ENCODE measurements at places on chromosomes 6 and 20.

DNA sequence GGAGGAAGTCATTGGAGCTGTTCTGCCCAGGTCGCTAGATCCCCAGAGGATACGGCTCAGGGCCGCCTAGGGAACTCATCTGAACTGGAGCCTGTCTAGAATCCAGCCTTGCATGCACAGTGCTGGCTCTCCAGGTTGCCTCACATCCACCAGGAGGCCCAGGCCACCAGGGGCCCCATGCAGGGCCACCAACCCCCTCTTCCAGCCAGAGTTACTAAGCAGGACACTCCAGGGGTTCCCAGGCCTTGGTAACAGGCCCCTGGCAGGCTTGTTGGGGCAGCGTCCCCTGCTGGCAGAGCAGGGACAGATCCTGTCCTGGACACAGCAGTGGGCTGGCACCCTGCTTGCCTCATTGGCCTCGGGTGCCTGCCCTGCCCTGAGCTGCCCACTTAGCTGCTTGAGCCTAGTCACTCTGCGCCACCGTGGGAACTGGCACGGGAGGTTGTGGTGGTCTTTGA is 35.3 kb downstream of the EFCAB8 start:
- DNase-seq: peak; percentile 41

- peak; percentile 26 for DNase-seq
Measured at GRCh38 chr20:44489931-44490330, 14.3 kb downstream of the TTPAL start.

DNA sequence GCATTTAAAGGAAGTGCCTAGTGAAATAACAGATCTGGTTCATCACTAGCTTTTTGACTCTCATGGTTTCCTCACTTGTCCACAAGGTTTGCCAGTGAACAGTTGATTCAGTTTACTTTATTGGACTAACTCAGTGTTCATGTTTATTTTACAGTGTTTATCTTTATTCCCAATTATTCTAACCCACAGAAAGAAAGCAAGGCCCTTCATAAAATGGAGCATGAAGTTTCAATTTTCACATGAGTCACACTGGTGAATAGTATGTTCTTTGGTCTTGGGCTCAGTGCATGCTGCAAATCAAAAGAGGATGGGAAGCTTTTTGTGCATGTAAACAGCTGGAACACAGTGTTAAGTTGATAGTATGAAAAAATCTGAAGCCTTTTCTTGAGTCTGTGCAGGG is 217.6 kb upstream of the HDDC2 start:
- no peak for DNase-seq

DNA sequence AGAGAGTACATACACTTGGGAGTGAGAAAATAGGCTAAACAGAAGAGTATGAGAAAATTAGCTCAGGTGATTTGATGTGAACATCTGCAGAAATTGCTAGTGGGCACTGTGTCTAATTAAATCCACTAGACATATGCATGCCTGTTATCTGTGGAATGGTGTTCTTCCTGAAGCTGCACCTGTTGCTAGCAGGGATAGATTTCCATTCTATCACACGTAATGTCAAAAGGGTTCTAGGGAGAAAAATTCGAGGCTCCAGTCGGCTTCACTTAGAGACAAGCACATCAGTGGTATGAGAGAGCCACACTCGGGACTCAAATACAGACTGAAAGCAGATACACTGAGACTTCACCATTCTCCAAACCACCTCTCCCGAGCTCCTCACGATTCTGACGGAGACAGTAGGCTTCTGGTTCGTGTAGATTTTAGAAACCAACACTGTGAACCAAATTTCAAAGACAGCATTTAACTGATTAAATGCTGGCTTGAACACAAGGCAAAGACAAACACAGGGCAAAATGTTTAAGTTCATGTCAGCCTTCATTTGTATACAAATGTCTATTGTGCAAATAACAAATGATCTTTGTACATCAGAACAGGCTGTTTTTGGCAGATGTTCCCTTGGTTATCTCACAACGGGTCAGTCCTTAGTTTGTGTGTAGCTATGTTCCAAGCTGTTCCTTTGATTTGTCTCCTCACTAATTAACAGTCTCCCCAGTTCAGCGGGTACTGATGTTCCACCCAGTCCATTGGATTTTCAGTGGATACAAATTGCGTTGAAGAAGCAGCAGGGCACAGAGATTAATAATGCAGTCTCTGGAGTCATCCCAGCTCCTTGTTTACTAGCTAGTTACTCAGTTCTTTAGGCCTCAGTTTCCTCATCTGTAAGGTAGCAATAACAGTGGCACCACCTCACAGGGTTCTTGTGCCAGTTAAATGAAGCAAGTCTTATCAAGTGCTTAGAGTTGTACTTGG is 131.0 kb upstream of the IFNGR1 start:
- DNase-seq: no peak

- no peak for DNase-seq
Measured at GRCh38 chr6:110815015-110815410, 256 bp downstream of the CDK19 start.

GRCh38 chr20:40168981-40169620 is 519.9 kb downstream of the MAFB start:
- DNase-seq: no peak

GRCh38 chr6:38688579-38689087 is 14.3 kb downstream of the GLO1 start:
- DNase-seq: no peak
